HT1080 (cell line): ENCODE measurements at places on chromosomes 3 and 15.
A peak's percentile ranks its signal among the peaks of the same experiment; 100 is the strongest.

GRCh38 chr3:71629711-71630110 lies 46.2 kb upstream of the FOXP1 start:
- DNase-seq, result no peak

GRCh38 chr3:155772801-155773200 lies 27.9 kb upstream of the PLCH1 start:
- DNase-seq, result no peak

DNA sequence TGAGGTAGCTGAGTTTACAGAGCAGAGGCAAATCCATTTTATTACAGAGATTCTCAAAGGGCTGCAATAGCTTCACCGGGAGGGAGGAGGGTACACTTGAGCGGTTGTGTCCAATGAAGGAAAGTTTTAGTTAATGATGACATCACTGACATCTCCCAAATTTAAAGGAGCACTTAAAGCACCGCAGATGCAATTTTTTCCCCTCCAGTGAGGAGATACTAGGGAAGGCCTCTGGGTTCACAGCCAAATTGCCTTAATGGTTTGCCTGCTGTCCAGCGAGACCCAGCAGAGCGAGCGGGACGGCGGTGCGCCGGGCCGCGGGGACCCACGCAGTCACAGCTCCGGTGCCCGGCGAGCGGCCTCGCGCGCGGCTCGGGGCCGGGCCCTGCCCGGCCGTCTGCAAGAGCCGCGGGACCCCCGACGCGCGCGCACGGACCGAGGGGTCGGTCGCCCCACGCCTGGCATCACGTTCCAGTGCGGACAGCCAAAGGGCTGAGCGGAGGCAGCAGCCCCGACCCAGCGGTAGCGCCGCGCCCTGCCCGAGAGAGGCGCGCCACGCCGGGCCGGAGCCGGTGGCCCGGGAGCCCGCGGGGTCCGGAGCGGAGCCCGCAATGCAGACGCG lies 160.5 kb upstream of the CHRNA7 start:
- DNase-seq, result no peak

DNA sequence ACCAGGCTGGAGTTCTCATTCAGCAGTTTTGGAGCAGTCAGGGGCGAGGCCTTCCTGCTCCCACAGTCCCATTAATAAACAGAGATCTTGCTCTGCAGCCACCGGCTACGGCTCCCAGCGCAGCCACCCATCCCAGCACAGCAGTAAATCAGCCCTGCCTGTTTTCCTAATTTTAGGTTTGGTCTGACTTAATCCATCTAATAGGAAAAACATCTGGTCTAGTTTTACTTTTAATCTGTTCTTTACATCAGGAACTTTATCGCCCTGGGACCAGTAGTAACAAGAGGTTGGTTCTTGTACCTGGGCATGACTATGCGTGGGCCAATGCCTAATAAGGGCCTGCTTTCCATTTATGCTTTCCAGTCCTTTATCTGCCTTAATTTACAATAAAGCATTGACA lies 264.0 kb upstream of the DPH6 start:
- no peak for DNase-seq

DNA sequence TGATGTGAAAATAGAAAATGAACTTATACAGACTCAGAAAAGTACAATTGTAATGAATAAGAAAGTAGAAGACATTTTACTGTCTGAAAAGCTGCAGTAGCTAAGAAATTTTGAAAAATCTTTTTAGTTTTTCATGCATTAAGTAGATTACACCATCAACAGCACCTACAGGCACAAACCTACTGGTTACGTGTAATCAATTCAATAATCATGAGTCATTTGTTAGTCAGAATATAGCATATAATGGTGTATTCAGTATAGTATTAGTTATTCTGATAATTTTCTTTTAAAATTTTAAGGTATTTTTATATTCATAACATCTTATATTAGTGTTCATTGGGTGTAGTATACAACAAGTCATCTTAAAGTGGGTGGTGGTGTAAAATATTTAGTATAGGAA lies 550.5 kb upstream of the GBE1 start:
- no peak for DNase-seq

DNA sequence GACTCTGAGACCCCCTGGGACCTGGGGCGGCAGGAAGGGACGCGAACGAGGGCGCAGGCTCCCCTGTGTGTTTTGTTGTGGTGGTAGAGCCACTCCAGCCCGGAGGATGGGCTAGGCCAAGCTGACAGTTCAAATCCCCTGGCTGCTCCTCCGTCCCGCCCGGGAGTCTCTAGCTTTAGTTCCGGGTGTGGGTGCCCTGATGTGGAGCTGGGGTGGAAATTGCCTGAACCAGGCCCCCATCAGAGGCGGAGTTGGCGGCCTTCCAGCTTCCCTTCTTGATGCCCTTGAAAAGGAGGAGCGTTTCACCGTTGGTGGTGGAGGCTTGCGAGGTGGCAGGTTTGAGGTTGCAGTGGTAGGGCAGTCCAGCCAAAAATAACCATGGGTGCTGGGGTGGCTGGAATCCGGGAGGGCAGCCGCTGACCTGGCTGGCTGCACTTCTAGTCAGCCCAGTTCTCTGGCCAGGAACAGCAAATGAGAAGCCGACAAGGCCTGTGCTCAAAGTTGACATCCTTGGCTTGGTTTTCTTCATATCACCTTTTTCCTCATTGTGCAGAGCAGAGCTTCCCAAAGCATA lies 817 bp downstream of the CLK3 start:
- peak; percentile 66 for DNase-seq

DNA sequence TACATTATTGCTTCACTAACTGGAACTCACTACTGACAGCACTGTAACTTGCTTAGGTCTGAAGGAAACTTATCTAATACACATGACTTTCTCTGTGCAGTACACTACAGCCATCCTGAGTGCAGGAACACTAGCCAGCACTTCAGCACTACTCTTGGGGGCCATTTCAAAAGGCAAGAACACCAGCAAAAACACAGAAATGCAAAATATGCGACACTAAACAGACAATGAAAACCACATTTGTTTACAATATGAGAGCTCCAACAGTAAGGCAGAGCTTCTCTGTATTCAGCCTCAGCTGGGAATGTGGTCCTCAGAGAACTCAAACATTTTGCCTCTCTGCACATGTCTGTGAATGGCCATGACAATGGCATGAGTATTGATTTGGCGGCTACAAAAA lies 109.6 kb downstream of the ARRDC4 start:
- no peak for DNase-seq

- DNase-seq, result no peak
Observed at GRCh38 chr3:86984271-86984670, 6.7 kb downstream of the VGLL3 start.

DNA sequence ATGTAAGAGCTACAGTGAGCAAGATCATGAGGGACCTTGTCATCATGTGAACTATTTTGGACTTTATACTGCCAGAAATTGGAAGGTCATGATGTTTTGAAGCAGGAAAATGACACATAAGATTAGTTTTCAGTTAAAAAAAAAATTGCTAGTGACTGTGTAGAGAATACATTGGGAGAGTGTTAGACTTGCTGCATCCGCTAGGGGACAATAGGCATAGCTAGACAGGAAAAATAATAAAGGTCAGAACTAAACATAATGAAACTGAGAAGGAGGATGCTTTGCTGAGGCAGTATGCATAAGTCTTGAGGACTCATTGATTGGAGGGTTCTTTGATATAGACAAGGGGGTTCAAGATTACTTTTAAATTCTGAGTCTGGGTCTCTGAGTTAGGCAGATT lies 275.8 kb upstream of the KCNH8 start:
- peak; percentile 19 for DNase-seq

DNA sequence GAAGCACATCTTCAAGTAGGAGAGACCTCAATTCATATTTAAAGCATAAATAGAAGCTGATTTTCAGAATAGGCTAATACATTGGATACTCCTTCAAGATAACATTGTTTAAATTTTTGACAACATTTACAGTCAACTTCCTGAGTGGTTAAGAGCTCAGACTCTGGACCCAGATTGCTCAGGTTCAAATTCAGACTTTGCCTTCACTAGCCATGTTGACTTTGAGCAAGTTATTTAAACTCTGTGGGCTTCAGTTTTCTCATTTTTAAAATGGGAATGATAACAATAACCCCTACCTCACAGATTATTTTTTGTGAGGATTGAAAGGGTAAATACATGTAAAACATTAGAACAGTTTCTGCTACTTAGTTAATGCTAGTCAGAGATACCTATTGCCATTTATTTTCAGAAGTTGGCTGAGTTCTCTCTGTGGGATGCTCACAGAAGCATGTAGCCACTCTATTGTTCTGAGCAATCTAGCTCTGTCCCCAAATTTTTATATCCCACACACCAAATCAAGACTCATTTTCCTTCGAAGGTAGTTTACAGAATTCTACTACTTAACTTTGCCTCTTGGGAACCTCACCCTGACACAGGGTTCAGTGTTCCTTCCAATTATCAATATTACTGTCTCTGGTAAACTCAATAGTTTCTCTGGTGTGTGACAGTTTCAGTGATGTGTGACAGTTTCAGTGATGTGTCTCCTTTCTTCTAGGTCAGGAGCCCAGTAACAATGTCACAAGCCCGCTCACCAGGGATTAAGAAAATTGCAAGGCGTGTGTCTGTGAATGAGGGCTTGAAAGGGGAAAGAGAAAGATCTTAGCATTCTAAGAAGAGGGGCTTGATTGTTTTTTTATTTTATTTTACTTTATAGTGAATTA lies 79.4 kb upstream of the OSTN start:
- no peak for DNase-seq

DNA sequence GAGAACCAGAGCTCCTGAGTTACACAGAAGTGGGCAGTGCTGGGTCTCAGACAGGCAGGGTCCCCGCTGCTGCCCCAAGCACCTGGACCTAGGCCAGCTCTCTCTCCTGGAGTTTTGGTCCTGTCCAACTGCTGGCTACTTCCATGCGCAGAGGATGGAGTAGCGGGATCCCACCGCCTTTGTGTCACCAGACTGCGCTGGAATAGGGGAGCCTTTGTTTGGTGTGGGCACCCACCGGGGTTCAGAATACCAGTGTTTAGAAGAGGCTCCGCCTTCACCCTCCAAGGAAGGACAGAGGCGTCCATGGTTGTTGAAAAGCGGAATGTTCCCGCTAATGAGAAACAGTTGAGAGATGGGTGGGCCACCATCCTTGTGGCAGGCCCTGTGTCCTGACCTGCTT lies 154.4 kb downstream of the DNAJB8 start:
- DNase-seq, result no peak

- DNase-seq, result no peak
Observed at GRCh38 chr3:11389386-11390268, 117.4 kb downstream of the ATG7 start.

DNA sequence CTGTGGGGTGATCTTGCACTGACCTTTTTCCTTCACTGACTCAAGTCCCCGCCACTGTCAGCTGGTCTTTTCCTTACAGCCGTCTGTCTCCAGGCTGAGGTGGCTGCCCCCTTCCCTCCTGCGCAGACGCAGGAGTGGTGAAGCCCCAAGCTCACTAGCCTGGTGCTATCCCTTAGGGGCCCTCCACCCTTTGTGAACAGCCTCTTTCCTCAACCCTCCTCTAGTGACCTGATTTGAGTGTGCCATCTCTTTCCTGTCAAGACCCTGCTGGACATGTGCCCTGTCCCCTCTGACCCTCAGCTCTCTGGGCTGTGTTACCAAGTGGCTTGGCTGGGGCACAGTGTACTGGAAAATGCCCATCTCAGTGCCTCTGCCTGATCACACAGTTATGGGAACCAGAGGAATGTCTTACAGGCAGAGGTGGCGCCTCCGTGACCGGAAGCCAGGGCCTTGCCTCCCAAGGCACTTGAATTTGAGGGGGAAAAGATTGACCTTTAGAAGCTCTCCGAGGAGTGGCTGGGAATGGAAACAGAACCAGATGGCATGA lies 8.7 kb downstream of the KBTBD13 start:
- DNase-seq, result no peak

DNA sequence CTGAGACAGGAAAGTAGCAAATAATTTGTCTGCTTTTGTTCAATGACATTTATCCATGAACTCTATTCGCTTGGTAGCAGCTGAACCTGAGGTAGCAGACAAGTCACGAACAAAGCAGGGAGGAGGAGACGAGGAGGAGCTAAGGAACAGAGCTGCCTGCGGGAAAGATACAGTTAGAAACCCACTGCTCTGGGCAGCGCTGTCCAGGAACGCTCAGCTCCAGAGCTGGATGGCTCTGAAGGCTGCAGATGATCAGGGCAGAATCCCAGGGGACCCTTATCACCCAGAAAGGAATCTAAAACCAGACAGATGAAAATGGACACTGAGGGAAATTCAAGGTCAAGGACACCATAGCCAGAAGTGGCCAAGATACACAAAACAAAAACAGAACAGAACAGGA lies 257.8 kb downstream of the CD47 start:
- DNase-seq, result no peak

GRCh38 chr15:90571063-90571541 lies 41.4 kb downstream of the CRTC3 start:
- DNase-seq, result peak; percentile 84

DNA sequence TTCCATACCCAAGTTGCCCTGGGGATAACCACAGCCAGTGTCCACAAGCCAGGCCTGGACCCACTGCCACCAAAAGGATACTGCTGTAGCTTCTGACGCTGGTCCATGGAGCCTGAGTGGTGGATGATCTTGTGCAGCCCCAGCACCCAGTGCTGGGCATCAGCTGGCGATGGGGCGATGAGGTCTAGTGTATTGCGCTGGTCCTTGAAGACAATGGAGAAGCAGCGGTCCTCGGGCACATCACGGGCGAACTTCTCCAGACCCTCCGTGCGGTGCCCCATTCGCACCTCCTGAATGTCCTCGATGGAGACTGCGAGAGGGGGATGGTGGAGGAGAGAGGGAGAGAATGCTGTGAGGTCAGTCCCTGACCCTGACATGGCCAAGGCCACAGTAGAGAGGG lies 13.0 kb downstream of the PLCD1 start:
- no peak for DNase-seq

GRCh38 chr3:52351762-52352368 lies 35.7 kb downstream of the DNAH1 start:
- DNase-seq, result no peak

DNA sequence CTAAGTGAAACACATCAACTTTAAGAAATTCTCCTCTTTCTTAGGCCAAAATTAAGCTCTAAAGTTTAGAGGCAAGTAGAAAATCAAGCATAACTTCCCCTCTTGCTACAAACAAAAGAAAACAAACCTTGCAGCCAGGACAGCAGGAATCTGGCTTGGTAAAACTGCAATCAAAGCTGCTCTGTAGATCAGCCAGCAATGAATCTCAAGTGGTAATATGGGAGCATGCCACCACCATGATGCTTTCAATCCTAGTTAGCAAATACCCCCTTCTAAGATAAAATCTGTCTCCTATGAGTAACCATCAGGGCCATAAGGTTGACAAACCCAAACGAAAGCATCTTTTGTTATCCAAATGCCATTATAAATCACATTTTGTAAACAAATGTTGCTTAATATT lies 208.3 kb upstream of the PLSCR5 start:
- no peak for DNase-seq

GRCh38 chr15:64611085-64611725 lies 150.8 kb downstream of the ZNF609 start:
- DNase-seq, result no peak

GRCh38 chr3:161284989-161285388 lies 63.9 kb downstream of the NMD3 start:
- no peak for DNase-seq
